ENCODE measurements at places on chromosomes 6 and 20. TPM values are rescaled to one million over a fixed set of nuclear protein-coding genes. Genes with fewer than 3 reads are reported as not detected.

RUNX2 gene
- polyA plus RNA-seq = 1.5 TPM

BTNL2 gene
- polyA plus RNA-seq = not detected

ZCCHC3 gene
- 7.7 TPM for polyA plus RNA-seq

PGC gene
- polyA plus RNA-seq = 1.1 TPM

PCNA gene
- polyA plus RNA-seq = 37.4 TPM

ESR1 gene
- polyA plus RNA-seq = 1.6 TPM

ENPP4 gene
- 11.7 TPM for polyA plus RNA-seq

HLA-DQA1 gene
- 38.4 TPM for polyA plus RNA-seq

SSTR4 gene
- not detected for polyA plus RNA-seq

ASIP gene
- polyA plus RNA-seq = not detected

ARFGEF3 gene
- polyA plus RNA-seq = 0.10 TPM

ZKSCAN3 gene
- polyA plus RNA-seq = 2.7 TPM

SRSF3 gene
- polyA plus RNA-seq = 160 TPM

NHLRC1 gene
- polyA plus RNA-seq = 2.1 TPM

MRAP2 gene
- polyA plus RNA-seq = 57.5 TPM

MATN4 gene
- polyA plus RNA-seq = not detected

C6orf58 gene
- polyA plus RNA-seq = not detected

KHDC1L gene
- polyA plus RNA-seq = not detected

ANGPT4 gene
- polyA plus RNA-seq = not detected

HUS1B gene
- polyA plus RNA-seq = 0.38 TPM

FAM162B gene
- not detected for polyA plus RNA-seq

ULBP1 gene
- 0.38 TPM for polyA plus RNA-seq

XPO5 gene
- 2.6 TPM for polyA plus RNA-seq

PTGIS gene
- polyA plus RNA-seq = 53.6 TPM

XKR7 gene
- not detected for polyA plus RNA-seq

ACAT2 gene
- 18.7 TPM for polyA plus RNA-seq

AGER gene
- 1.4 TPM for polyA plus RNA-seq

ZNF451 gene
- 6.3 TPM for polyA plus RNA-seq

ADAT2 gene
- 8.0 TPM for polyA plus RNA-seq

PPP1R14C gene
- polyA plus RNA-seq = 0.38 TPM

LY6G5C gene
- 5.9 TPM for polyA plus RNA-seq

BAK1 gene
- 21.8 TPM for polyA plus RNA-seq

RBBP8NL gene
- polyA plus RNA-seq = 1.6 TPM

SEMG1 gene
- not detected for polyA plus RNA-seq

PNLDC1 gene
- polyA plus RNA-seq = 0.46 TPM
